GM06990 (cell line): ENCODE measurements at places on chromosomes 5 and 9.

- DNase-seq = peak; percentile 25
These were observed 90.1 kb downstream of the STARD4 start for GRCh38 chr5:111422245-111422644.

GRCh38 chr9:70868661-70869652 lies 252.5 kb downstream of the TRPM3 start:
- DNase-seq = no peak

- no peak for DNase-seq
These were observed 16.0 kb upstream of the SARDH start for GRCh38 chr9:133754187-133754586.

- peak; percentile 37 for DNase-seq
These were observed 8.4 kb downstream of the UBTD2 start for GRCh38 chr5:172274951-172275753.

GRCh38 chr5:65462139-65462705 lies 19.5 kb downstream of the ADAMTS6 start:
- DNase-seq = no peak

- no peak for DNase-seq
These were observed 176.4 kb downstream of the C5orf15 start for GRCh38 chr5:133792024-133792423.

DNA sequence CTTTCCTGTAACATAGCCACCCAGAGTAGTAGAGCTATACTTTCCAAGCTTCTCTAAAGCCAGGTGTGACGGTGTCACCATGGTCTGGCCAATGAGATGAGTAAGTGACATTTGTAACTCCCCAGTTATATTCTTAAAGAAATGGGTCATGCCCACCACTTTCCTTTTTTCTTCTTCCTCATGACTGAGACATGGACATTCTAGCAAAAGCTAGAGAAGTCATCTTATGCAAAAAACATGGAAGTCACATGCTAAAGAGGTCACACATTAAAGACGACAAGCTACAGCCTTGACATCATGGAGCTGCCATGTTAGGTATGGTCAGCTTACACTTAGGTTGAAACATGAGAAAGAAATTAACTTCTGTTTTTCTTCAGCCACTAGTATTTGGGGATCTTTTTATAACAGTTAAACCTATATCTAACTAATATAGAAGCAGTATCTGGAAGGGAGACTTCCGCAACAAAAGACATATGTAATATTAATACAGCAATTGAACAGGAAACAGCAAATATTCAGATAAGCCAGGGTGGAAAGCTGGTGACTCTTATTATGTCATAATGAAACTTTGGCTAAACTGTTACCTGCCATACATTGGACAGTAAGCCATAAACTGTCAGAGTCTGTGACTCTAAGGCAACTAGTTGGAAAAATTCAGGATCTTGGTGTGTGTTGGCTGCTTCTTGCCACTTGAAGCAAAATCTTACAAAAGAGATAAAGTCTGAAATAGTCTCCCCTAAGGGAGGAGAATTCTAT lies 54.7 kb upstream of the SNX2 start:
- no peak for DNase-seq

- no peak for DNase-seq
These were observed 688 bp downstream of the SNX24 start for GRCh38 chr5:122846051-122846550.

DNA sequence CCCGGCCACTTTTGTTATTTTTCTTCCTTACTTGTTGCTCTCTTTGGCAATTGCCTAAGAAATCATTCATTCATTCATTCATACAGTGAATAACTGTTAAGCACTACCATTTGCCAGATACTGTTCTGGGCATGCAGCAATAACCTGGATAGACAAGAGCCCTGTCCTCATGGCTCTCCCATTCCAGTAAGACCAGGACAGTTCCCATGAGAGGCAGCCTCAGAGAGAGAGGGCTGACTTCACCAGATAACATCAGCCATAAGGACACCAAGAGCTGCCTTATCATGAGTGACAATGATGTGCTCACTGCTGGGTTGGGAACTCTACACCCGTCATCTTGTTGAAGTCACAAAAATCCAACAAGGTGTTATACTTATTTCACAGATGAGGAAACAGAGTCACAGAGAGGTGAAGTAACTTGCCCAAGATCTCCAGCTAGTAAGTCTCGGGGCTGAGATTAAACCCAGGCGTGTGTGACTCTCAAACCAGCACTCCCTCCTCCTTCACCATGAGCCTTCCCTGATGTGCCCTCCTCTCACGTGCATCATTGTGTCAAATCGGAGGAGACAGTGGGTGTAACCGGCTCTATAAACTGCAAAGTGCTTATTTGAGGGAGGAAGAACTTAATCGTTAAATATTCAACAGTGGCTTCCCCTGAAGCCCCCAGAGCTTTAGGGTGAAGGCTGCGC lies 61.1 kb upstream of the TBC1D2 start:
- DNase-seq = no peak

GRCh38 chr5:180813420-180813819 lies 10.8 kb upstream of the MGAT1 start:
- DNase-seq = no peak

DNA sequence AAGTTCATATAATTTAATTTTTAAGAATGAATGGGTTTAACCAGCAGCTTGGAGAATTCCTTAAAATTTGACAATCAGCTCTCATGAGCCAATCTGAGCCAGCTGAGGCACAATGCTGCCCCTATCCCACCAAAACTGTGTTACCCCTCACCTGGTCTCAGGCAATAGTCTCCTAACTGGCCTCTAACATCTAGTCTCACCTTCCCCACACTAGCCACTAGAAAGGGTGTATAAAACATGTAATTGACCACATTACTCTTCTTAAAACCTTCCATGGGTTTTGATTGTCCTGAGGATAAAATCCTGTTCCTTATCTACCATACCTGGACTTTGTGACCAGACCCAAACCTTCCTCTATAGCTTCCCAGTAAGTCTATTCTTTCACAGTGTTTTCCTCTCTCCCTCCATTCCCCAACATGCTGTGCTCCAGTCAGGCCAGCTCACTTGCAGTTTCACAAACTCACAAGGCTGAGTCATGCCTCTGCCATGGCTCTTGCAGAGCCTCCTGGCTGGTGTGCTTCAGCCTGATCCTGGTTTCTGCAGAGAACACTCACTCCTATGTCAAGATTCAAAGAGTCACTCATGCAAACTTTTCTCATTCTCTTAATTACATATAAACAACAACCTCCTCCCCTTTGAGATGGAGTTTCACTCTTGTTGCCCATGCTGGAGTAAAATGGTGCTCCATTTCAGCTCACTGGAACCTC lies 16.0 kb upstream of the ZCCHC7 start:
- DNase-seq = no peak

GRCh38 chr5:144183254-144183889 lies 12.7 kb downstream of the KCTD16 start:
- DNase-seq = no peak

DNA sequence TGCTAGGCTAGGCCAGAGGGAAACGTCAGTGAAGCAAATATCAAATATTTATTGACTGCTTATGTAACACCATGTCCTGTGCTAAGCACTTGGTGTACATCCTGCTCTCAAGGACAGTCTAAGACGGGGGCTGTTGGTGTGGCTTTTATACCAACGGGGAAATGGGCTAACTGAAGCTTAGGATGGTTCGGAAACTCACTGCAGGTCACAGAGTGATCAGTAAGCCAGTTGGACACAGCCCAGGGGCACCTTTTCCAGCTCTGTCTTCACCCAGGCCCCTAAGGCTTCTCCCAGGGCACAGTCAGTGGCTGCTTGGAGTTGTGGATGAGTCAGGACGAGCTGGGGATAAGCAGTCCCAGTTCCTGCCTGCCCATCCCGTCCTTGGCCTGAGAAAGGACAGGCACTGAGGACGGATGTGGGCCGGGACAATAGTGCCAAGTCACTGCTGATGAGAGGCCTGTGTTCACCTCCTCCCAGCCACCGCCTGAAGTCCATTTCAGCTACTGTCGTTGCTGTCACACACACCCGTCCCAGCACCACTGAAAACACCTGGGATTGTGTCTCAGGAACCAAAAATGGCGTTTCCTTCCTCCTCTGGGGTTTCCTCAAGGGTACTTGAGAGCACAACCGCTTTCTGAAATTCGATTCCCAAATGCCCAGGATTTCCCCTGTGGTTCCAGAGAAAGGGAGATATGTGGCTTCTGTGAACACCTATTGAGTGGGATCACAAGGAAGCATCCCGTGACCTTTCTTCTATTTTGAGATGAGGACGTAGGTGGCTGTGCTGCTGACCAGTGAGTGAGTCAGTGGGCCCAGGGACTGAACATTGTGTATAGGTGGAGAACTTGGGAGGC lies 17.5 kb upstream of the SPRY4 start:
- no peak for DNase-seq

- no peak for DNase-seq
These were observed 14.5 kb downstream of the DMGDH start for GRCh38 chr5:79055017-79055416.

DNA sequence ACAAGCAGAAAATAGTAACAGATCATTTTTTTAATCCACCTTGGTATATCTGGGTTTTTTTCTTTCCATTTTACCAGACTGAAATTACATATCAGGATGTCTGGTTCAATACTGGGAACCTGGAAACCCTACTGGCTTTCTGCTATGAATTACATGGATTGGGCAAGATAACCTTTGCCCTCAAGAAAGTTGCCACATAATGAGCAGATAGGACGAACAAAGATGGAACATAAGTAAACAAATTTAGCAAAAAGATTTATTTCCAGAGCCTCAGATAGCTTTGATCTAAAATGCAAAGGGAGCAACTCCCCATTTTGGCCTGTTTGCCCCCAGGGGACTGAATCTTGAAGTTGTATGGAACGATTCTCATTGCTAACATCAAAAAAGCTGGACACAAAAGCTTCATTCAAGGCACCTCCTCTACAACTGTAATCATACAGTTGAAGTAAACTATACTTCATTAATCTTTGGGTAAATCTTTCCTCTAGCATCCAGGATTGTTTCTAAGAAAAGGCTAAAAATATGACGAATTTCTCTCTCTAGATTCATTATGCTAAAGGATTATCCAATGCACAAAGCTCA lies 131.6 kb upstream of the PTGER4 start:
- DNase-seq = no peak

GRCh38 chr5:68257210-68257609 lies 41.7 kb downstream of the PIK3R1 start:
- no peak for DNase-seq

- DNase-seq = no peak
These were observed 51.8 kb downstream of the RANBP17 start for GRCh38 chr5:170913573-170913972.

GRCh38 chr9:33288828-33289483 lies 1.4 kb upstream of the NFX1 start:
- no peak for DNase-seq

- no peak for DNase-seq
These were observed 126.1 kb upstream of the TBC1D2 start for GRCh38 chr9:98381311-98382103.

- DNase-seq = no peak
These were observed 8.5 kb downstream of the CAMSAP1 start for GRCh38 chr9:135898634-135899407.

GRCh38 chr5:147560718-147561331 lies 51.0 kb upstream of the DPYSL3 start:
- DNase-seq = no peak

DNA sequence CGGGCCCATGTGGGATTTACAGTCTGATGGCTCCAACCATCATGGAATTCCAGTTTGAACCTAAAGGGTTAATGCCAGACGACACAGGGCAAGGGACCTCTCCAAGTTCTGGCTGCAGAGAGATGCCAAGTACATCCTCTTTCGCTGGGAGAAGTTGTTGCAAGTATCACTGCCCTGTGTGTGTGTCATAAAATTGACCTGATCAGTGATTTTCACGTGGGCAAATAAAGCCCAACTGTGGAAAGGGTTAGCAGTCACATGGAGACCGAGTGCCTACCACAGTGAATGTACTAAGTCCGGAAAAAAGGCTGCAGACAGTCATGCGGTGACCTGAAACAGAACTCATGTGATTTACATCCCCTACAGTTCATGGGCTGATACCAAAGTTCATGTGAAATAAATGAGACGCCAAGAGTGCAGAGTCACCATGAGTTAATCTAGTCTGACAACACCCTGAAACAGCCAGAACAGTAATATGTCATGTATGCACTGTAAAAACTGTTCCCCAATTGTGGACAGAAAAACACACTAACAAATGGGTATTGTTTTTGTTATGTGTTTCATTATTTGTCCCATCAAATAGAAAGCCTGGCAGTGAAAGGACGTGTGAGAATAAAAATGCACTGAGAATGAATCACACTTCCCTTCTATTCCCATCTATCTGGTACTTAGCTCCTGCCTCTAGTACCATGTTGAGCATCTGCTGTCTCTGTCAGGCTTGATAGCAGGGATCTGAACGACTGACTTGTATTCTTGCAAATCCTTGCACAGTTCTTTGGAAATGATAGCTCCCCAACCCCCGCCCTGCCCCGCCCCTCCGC lies 115.7 kb downstream of the SUSD1 start:
- DNase-seq = no peak

DNA sequence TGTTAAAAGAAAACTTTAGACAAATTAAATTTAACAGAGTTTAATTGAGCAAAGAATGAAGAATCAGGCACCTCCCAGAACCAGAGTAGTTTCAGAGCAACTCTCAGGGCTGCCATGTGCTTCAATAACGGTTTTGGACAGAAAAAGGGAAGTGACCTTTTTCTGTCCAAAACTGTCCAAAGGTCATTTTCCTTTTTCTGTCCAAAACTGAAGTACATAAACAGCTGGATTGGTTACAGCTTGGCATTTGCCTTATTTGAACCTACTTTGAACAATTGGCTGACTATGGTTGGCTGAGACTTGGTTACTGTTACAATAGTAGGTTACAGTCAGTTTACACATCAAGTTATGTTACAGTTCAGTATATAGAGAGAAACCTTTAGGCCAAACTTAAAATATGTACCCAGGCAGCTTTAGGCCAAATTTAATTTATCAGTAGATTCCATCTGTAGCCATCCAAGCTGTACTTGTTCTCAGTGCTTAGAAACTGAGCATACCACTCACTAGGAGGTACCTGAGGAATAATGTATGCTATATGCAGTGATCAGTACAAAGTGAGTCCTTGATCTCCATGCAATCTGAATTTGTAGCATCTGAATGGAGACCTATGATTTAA lies 44.0 kb downstream of the C9orf85 start:
- peak; percentile 14 for DNase-seq

DNA sequence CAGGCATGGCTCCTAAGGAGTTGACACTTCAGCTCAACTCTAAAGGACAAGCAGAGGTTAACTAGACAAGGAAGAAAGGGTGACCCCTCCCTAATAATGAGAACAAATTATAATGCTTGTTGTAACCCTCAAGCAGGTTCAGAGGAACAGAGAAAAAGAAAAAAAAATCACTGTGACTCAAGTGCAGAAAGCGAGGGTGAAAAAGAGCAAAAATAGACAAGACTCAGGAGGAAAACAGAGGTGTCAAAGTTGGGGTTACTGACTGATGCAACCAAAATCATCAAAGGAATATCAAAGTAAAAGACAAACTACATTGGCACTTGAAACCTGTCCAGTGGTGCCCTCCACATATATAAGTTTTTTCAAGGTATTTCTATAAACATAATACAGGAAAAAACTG lies 28.4 kb downstream of the FBXW11 start:
- no peak for DNase-seq
